ENCODE measurements at places on chromosomes 4 and X. TPM values are rescaled to one million over a fixed set of nuclear protein-coding genes. Genes with fewer than 3 reads are reported as not detected.

GRCh38 chr4:180909279-180909678 lies 1333.9 kb upstream of the TENM3 start:
- DNase-seq, result no peak
- no peak overlapping the region for H3K27ac ChIP-seq
- no peaks in the 10 kb centered on the region for H3K27me3 ChIP-seq

Gene SUPT20HL2
- not detected for total RNA-seq

- H3K36me3 ChIP-seq, result no peaks in the 10 kb centered on the region
- no peak overlapping the region for H3K4me3 ChIP-seq
- no peak overlapping the region for H3K27ac ChIP-seq
- no peaks in the 10 kb centered on the region for H3K4me1 ChIP-seq
These were observed 3.6 kb downstream of the ART3 start for GRCh38 chr4:76078033-76078613.

- H3K27me3 ChIP-seq, result no peaks in the 10 kb centered on the region
- H3K27ac ChIP-seq, result no peak overlapping the region
- peaks cover 16% of the 10 kb centered on the region for H3K4me1 ChIP-seq
- H3K4me3 ChIP-seq, result peak overlapping the region; percentile 47
- H3K36me3 ChIP-seq, result no peaks in the 10 kb centered on the region
- DNase-seq, result peak; percentile 61
These were observed 4.3 kb upstream of the SHROOM3 start for GRCh38 chr4:76430519-76431388.

Gene MAGEB17
- not detected for total RNA-seq

GRCh38 chrX:39818750-39819149 lies 279.0 kb downstream of the BCOR start:
- peaks cover 19% of the 10 kb centered on the region for H3K4me1 ChIP-seq
- no peaks in the 10 kb centered on the region for H3K27me3 ChIP-seq
- no peaks in the 10 kb centered on the region for H3K36me3 ChIP-seq
- no peak overlapping the region for H3K27ac ChIP-seq

DNA sequence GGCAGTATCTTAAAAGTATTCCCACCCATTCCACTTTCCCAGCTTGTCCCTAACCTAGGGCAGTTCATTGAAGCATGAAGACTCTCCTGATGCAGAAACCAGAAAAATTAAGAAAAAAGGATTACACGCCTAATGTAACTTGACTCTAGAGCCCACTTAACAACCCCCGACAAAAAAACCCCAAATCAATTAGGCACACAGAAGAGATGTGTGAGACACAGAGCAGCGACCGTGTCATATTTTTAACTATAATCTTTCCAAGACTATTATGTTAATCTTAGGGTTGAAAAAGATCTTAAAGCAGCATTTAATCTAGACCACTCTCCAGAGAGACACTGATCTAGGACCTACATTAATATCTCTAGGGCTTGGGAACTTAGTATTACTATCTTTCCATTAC lies 1.3 kb downstream of the YTHDC1 start:
- H3K36me3 ChIP-seq, result peaks cover 18% of the 10 kb centered on the region
- DNase-seq, result no peak
- H3K27me3 ChIP-seq, result no peaks in the 10 kb centered on the region
- H3K4me1 ChIP-seq, result peaks cover 35% of the 10 kb centered on the region
- H3K4me3 ChIP-seq, result peak overlapping the region; percentile 94

GRCh38 chr4:8316911-8317351 lies 47.4 kb downstream of the HTRA3 start:
- H3K27me3 ChIP-seq, result peaks cover 9% of the 10 kb centered on the region
- H3K4me1 ChIP-seq, result peaks cover 18% of the 10 kb centered on the region
- H3K27ac ChIP-seq, result no peak overlapping the region
- H3K36me3 ChIP-seq, result peaks cover 19% of the 10 kb centered on the region
- DNase-seq, result no peak
- no peak overlapping the region for H3K4me3 ChIP-seq

DNA sequence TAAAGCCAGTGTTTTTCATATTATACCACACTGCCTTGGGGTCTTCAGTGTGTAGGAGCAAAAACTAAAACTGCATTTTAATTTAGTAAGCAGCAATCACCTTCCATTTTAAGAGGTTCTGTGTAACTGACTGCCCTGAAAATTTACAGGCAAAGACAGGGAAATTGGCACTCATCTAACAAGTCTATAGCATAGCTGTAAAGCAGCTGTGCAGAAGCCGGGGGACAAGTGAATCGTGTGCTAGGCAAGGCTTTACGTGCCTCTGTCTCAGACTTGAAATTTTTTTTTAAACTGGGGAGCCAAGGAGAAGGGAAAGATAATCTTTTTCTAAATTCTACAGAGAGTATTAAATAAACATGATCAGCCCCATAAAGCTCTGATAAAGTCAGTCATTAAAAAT lies 39.7 kb downstream of the TSPAN5 start:
- H3K36me3 ChIP-seq, result no peaks in the 10 kb centered on the region
- peaks cover 88% of the 10 kb centered on the region for H3K4me1 ChIP-seq
- H3K4me3 ChIP-seq, result peak overlapping the region; percentile 6
